ENCODE measurements at places on chromosomes 4 and X. TPM values are rescaled to one million over a fixed set of nuclear protein-coding genes. Genes with fewer than 3 reads are reported as not detected.

DNA sequence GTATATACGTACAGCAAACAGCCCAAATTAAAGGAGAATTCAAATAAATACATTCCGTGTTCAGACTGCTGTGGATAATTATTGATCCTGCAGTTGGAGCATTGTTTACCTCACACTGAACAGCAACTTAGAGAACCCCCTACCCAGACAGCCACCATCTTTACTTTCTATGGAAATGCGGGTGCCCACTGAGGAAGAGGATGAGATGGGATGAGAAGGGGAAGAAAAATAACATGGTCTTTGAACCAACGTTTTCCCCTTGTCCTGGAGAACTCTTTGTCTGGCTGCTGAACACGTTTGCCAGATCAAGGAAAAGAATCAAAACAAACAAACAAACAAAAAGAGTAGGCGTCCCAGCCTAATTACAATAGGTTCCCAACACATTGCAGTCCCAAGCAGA is 1.5 kb downstream of the TSPAN5 start:
- peak overlapping the region; percentile 95 for H3K4me3 ChIP-seq
- no peaks in the 10 kb centered on the region for H3K27me3 ChIP-seq
- peaks cover 71% of the 10 kb centered on the region for H3K4me1 ChIP-seq
- no peaks in the 10 kb centered on the region for H3K36me3 ChIP-seq
- no peak for DNase-seq

GRCh38 chr4:181822005-181822375 is 421.2 kb upstream of the TENM3 start:
- DNase-seq, result no peak
- no peaks in the 10 kb centered on the region for H3K4me1 ChIP-seq
- no peaks in the 10 kb centered on the region for H3K36me3 ChIP-seq
- H3K27ac ChIP-seq, result no peak overlapping the region

DNA sequence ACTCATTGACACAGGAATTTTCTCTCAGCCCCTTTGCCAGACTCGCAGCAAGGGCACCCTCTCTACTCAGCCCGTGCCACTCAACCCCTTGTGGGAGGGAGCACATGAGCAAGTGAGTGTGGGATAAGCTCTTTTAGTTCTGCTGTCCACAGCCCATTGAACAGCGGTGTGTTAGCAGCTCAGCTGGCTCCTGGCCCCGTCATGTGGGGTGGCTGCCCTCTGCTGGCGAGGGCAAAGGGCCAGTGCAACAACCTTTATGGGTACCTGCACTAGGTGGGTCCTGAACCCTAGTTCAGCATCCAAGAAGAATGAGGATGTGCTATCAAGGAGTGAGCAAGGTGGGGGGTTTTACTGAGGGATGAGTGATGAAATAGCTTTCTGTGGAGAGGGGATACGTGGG is 85.0 kb upstream of the ZNF81 start:
- no peak overlapping the region for H3K4me3 ChIP-seq
- peaks cover 2% of the 10 kb centered on the region for H3K27me3 ChIP-seq
- DNase-seq, result no peak
- no peak overlapping the region for H3K27ac ChIP-seq
- H3K4me1 ChIP-seq, result no peaks in the 10 kb centered on the region

- peak overlapping the region; percentile 4 for H3K4me3 ChIP-seq
- peaks cover 39% of the 10 kb centered on the region for H3K4me1 ChIP-seq
- no peaks in the 10 kb centered on the region for H3K27me3 ChIP-seq
- H3K27ac ChIP-seq, result peak overlapping the region; percentile 56
- H3K36me3 ChIP-seq, result peaks cover 5% of the 10 kb centered on the region
Observed at GRCh38 chrX:65866146-65866545, 173.7 kb downstream of the VSIG4 start.

GRCh38 chr4:20591571-20591970 is 108.7 kb upstream of the PACRGL start:
- H3K27me3 ChIP-seq, result peaks cover 2% of the 10 kb centered on the region
- H3K4me1 ChIP-seq, result no peaks in the 10 kb centered on the region
- DNase-seq, result no peak
- H3K27ac ChIP-seq, result no peak overlapping the region

DNA sequence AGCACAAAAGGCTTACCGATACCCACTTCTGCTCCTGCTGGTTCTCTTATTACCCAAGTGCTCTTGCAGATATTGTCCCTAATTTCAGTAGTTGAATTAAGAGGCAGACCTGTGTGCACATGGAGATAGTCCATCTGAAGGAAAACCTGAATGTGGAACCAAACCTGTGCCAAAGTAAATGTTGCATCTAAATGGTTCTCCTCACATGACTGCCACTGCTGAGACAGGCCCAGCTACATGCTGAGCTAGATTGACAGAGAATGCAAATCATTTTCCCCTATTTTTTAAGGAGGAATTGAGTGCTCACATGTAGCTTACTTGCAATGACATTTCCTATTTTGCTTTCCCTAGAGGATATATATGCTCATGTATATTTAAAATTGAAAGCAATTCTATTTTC is 609.1 kb upstream of the TECRL start:
- DNase-seq, result no peak
- no peak overlapping the region for H3K27ac ChIP-seq
- no peaks in the 10 kb centered on the region for H3K4me1 ChIP-seq
- no peak overlapping the region for H3K4me3 ChIP-seq

- H3K27ac ChIP-seq, result no peak overlapping the region
- no peaks in the 10 kb centered on the region for H3K36me3 ChIP-seq
- no peak overlapping the region for H3K4me3 ChIP-seq
- H3K27me3 ChIP-seq, result no peaks in the 10 kb centered on the region
Observed at GRCh38 chrX:154800478-154801210, 4.6 kb downstream of the MPP1 start.

GRCh38 chr4:58957711-58958110 is 1847.5 kb upstream of the IGFBP7 start:
- DNase-seq, result no peak
- no peak overlapping the region for H3K4me3 ChIP-seq
- H3K27ac ChIP-seq, result no peak overlapping the region
- H3K4me1 ChIP-seq, result no peaks in the 10 kb centered on the region
- H3K27me3 ChIP-seq, result no peaks in the 10 kb centered on the region

GRCh38 chrX:140034916-140035315 is 69.6 kb upstream of the CXorf66 start:
- no peak overlapping the region for H3K4me3 ChIP-seq
- no peaks in the 10 kb centered on the region for H3K4me1 ChIP-seq
- no peak for DNase-seq
- H3K36me3 ChIP-seq, result peaks cover 6% of the 10 kb centered on the region
- H3K27me3 ChIP-seq, result peaks cover 32% of the 10 kb centered on the region
- H3K27ac ChIP-seq, result no peak overlapping the region

DNA sequence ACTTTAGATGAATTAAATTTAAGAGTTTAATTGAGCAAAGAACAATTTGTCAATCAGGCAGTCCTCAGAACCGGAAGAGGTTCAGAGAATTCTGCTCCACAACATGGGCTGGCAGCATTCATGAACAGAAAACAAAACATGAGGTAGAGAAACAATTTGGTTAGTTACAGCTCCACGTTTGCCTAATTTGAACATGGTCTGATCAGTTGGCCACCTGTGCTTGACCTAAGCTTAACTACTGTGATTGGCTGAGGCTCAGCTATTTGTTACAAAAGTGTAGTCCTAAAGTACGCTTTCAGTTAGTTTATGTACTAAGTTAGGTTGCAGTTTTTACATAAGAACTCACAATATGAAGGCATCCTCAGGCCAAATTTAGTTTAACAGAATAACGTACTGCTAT is 258.6 kb downstream of the ADAM29 start:
- no peak overlapping the region for H3K27ac ChIP-seq
- DNase-seq, result no peak
- H3K4me3 ChIP-seq, result no peak overlapping the region

DNA sequence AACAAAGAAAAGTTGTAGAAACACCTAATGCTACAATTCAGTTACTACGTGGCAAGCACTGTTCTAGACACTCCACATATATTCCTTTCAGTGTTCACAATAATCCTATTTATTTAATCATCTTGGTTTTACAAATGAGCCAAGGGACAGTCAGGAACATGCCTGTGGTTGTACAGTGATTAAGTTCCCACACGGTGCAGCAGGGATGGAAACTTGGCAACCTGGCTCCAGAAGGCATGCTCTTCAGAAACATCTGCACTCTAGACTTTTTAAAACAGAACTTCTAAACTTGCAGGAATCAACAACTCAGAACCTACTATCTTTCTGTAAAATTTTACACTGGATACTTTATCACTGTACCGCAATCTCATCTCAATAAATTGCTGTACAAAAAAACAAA is 32.1 kb downstream of the TAPT1 start:
- no peak overlapping the region for H3K27ac ChIP-seq
- peaks cover 15% of the 10 kb centered on the region for H3K36me3 ChIP-seq
- no peak for DNase-seq
- no peaks in the 10 kb centered on the region for H3K27me3 ChIP-seq
- H3K4me3 ChIP-seq, result no peak overlapping the region

DNA sequence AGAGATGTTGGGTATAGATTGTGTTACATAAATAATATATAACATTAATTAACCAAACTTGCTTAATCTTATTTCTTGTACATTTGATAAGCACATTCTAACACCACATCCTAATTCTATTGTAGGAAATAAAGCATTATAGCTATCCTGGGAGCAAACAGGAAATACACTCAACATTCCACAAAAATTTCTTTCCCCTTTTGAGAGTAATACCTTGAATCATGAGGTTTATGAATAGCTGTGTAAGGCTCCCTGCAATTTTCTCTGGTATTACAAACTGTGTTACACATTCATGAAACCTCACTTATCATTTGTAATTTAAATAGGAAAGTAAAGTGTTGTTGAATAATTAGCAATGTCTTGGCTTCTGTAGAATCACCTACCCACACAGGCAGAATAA is 95.1 kb downstream of the TMEM47 start:
- no peak overlapping the region for H3K4me3 ChIP-seq
- H3K27ac ChIP-seq, result no peak overlapping the region
- H3K4me1 ChIP-seq, result no peaks in the 10 kb centered on the region
- H3K36me3 ChIP-seq, result no peaks in the 10 kb centered on the region
- no peaks in the 10 kb centered on the region for H3K27me3 ChIP-seq
- DNase-seq, result no peak

GRCh38 chrX:69387567-69388487 is 116.3 kb upstream of the NALF2 start:
- no peak overlapping the region for H3K4me3 ChIP-seq
- H3K36me3 ChIP-seq, result no peaks in the 10 kb centered on the region
- H3K27ac ChIP-seq, result peak overlapping the region; percentile 59
- H3K4me1 ChIP-seq, result no peaks in the 10 kb centered on the region
- no peak for DNase-seq
- peaks cover 34% of the 10 kb centered on the region for H3K27me3 ChIP-seq

PFKFB1 gene
- total RNA-seq, result 0.44 TPM

SPANXD gene
- total RNA-seq, result not detected

CT83 gene
- not detected for total RNA-seq

SUPT20HL1 gene
- total RNA-seq, result not detected

DSPP gene
- not detected for total RNA-seq

CXCL11 gene
- total RNA-seq, result not detected

RAB41 gene
- total RNA-seq, result not detected

UGT2B17 gene
- not detected for total RNA-seq
